ENCODE measurements at places on chromosomes 2 and 18. TPM values are rescaled to one million over a fixed set of nuclear protein-coding genes. Genes with fewer than 3 reads are reported as not detected.

Gene CKAP2L
- total RNA-seq = 19.9 TPM

Gene CFC1
- not detected for total RNA-seq

Gene GKN2
- total RNA-seq = not detected

Gene BOK
- total RNA-seq = 6.8 TPM

Gene OLA1
- 416 TPM for total RNA-seq

Gene CAPN14
- not detected for total RNA-seq

Gene CLEC4F
- total RNA-seq = not detected

Gene SERPINB10
- total RNA-seq = not detected

Gene ANKRD36C
- 10.3 TPM for total RNA-seq

Gene IRS1
- 5.6 TPM for total RNA-seq

Gene INHBB
- 1.8 TPM for total RNA-seq

All from MG63 (cell line).